ENCODE measurements at places on chromosomes 2 and 18.

DNA sequence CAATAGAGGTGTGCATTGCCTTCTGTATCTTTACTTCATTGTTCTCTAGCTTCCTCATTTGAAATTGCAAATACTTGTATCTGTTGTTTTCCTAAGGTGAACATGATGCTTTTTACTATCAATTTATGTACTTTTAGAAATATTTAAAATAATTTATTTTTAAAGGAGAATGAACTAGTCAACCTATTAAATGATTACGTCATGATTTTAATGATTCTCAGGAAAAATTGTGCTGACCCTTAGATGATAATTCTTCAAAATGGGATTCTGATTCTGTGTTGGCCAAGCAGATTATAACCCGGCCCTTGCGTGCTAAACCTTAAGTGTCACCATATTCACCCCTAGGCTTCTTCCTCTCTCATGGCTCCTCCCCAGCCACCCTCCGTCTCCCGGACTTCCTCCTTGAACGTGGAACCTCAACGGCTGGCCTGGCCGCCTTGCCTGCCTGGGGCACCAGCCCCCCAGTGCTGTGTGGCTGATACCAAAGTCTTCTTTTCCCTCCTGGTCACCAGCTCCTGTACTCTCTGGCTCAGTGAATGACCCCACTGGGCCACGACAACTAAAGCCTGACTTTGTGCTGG is 292.0 kb downstream of the GBX2 start:
- no peak for DNase-seq

- no peak for DNase-seq
Observed at GRCh38 chr2:118706371-118706770, 141.1 kb downstream of the EN1 start.

- DNase-seq: no peak
Observed at GRCh38 chr2:8477552-8478470, 204.0 kb upstream of the ID2 start.

- DNase-seq: no peak
Observed at GRCh38 chr2:165173215-165173614, 30.6 kb downstream of the SCN3A start.

DNA sequence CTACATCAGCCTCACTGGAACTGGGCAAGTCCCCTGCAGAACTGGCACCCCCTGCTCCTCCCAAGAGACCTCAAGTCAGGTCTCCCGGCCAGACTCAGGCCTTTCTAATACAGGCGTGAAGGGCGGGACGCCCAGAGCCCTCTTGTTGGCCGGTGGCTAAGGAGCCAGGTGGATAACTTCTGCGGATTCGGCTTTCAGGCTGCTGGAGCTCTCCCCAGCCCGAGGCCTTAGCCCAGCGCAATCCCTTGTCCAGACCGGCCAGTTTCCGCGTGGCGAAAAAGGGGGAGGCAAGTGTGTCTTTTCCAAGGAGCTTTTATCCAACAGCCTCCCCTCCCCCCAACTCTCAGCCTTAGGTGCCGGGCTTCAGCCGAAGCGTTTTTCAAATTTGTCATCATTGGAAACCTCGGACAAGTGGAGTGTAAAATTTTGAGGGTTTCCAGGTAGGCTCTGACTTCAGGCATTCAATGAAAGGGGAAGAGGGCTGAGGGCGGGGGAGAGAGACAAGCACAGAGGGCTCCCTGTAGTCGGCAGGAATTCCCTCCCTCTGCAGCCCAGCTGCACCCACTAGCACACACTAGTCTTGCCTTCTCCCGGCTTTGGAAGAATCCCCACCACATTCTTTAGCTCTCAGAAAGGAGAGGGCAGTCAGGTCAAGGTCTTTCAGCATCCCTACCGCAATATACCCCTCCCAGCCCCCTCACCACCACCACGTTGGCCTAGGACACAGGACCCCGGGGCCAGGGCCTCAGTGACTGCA is 9.5 kb upstream of the SATB2 start:
- DNase-seq: no peak

- no peak for DNase-seq
Observed at GRCh38 chr18:28504066-28504465, 327.1 kb upstream of the CDH2 start.

DNA sequence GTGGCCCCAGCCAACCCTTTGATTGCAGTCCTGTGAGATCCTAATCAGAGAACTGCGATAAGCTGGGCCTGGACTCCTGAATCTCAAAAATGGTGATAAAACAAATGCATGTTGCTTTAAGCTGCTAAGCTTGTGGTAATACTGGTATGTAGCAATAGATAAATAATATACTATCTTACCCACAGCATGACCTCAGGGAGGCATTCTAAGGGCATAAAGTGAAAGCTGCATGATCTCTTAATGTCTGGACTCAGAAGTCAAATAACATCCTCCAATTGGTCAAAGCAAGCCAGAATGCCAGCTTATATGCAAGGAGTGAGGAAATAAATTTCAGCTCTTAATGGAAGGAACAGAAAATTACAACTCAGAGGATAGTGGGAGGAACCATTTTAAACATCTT is 246.1 kb downstream of the FSIP2 start:
- no peak for DNase-seq

DNA sequence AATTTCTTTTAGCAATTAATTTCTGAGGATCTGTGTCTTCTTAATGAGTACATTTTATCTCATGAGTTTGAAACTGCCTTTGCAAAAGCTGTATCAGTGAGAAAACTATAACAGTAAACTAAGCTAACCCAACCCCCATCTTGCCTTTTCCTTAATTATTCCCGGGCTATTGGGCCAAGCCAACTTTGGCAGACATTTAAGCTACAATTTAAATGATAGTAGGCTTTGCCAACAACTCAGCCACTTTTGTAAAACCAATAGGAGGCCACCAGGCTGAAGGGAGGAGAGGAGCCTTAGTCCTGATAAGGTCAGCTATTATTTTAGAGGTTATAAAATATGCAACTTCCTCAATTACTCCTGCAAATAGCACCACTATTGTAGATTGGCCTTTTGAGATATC is 218.0 kb upstream of the KCNJ3 start:
- no peak for DNase-seq

- no peak for DNase-seq
Observed at GRCh38 chr2:140679752-140680151, 1451.1 kb downstream of the LRP1B start.

DNA sequence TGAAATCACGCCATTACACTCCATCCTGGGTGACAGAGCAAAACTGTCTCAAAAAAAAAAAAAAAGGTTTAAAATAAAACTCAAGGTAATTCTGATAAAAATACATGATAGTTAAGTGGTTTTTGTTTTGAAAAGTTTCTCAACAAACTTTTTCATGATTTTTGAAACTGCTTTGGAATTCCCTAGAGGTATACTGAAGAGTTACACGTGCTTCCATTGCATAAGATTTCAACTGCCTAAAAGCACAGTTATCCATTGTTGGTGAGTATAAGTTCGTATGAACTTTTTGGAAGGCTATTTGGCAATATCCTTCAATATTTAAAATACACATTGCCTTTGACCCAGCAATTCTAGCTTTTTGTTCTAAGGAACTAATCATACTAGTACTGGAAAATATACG is 74.9 kb downstream of the USP34 start:
- DNase-seq: no peak

GRCh38 chr2:174740721-174741120 is 23.6 kb downstream of the CHRNA1 start:
- no peak for DNase-seq

- no peak for DNase-seq
Observed at GRCh38 chr2:174705321-174705720, 59.0 kb downstream of the CHRNA1 start.

DNA sequence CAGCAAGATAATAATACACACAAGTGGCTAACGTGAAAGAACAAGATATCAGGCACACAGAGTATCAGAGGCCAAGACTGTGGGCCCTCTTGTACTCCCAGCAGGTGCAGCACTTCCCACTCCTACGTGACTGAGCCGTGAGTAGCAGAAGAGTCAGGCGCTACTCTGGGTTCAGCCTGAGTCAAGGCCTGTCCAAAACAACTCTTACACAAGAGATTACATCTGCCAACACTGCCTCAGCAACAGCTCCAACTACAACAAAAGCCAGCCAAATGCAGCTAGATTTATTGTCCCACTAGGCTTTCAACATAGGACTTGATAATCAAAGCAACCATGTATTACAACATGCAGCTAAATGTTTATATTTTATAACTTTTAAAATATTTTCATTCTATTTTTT is 56.2 kb downstream of the ITSN2 start:
- DNase-seq: peak; percentile 17

DNA sequence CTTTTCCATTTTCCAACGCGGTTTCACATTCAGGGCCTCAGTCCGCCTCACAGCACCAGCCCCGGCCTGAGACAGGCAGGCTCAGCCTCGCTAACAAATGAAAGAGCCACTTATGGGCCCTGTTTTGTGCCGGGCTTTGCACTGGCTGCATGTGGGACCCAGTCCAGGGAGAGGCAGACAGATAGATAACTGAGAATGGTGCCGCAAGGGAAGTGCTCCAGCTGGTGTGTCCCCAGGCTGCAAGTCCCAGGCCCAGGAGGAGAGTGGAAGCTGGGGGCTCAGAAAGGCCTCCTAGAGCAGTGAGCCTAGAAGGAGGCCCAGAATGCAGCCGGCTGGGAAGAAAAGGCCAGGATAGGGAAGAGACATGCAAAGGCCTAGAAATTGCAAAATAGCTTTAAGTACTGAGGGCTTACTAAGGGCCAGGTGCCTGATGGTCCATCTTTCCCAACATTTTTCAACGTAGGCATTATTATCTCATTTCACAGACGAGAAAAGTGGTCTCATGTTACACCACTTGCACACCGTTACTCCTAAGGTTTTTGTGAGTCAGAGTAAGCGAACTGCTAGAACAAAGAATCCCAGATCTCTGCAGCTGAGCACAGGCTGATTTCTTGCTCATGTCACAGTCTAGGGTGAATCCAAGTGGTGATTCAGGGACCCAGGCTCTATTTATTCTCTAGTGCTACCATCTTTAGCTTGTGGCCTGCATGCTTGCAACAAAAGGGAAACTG is 26.0 kb downstream of the ADRA2B start:
- no peak for DNase-seq

DNA sequence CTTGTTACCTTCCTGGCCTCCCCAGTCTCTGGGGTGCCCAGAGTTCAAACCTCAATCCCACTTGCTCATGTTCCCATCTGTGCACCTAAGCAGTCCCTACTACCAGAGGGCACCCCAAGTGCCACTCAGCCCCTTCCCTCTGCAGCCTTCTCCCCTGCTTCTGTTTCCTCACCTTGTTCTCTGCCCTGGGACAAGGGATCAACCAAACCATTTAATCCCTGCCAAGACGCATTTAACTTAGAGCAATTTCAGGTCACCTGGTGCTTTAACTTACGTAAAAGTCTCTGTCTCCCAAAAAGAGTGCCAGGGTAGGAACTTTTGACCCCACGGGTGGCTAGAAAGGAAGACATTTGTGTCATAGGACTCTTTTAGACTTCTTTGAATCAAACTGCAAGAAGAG is 67.2 kb downstream of the SRD5A2 start:
- DNase-seq: no peak

DNA sequence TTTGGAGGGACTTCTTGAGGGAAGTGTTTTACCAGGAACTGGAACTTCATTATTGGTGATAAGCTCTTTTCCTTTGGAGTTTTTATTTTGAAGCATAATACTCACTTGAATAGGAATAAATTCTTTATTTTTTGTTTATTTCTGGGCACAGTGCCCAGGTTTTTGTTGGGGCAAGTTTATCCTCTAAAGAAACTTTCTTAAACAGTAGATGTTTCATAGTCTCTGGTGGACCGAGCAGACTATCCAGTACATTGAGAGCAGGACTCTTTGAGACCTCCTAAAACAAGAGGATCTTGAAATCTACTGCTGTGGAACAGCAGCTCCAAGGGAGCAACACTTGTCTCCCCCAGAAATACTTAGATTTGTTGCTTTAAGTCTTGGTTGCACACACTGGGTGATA is 109.4 kb downstream of the PARD3B start:
- DNase-seq: no peak

DNA sequence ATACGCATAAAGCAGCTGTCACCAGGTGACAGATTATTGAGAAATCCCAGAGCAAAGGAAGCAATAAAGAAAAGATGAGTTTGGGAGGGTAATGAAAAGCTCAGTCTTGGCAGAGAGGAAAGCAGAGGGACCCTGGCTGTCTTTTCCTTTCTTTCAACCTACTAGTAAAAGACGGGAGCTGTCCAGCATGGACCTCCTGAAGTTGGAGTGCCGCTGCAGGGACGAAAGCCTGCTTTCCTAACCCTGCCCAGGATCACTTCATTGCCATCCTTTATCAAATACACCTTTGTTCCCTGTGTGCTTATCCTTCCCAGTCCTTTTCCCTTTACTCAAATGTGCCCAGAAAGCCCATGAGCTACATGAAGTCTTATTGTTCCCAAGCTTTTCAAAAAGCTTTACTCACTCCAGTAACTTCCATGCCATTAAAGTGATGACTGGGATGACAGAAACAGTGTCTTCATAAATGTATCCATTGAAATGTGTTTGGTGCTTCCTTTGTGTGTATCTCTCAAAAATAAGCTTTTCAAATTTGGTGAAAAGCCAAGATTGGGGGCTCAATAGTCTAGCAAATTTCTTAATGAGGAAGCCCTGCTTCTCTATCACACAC is 3.7 kb upstream of the SPR start:
- no peak for DNase-seq

DNA sequence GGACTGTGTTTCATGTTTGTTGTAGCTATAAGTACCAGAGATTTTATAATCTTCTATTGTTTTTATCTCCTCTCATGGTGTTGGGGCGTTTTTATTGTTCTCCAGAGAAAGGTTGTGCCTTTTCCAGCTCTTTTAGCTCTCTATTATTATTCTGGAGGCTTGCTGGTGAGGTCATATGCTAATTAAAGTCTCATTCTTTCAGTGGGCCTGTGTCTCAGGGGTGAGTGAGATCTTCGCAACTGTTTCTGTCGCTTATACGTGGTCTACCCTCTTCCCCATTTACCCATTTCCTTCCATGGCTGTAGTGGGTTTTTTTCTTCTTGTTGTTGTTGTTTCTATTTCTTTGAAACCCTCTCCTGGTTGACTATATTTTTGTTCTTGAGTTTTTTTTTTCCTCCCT is 584.9 kb downstream of the TMEM182 start:
- no peak for DNase-seq

GRCh38 chr2:129469389-129469788 is 510.1 kb upstream of the RAB6C start:
- DNase-seq: no peak

GRCh38 chr2:203690441-203691047 is 15.9 kb upstream of the CD28 start:
- no peak for DNase-seq

Measured in NCI-H2227 treated with DMSO at 0.1 percent for 48 hours (cell line).